Sciatic nerve (tissue), 2 donors: ENCODE measurements at places on chromosomes 5 and 9. TPM values are rescaled to one million over a fixed set of nuclear protein-coding genes. Genes with fewer than 3 reads are reported as not detected.

The SLC6A19 gene
- 0.09 TPM for total RNA-seq

The CDH6 gene
- total RNA-seq: 24.5 TPM

The SCGB3A2 gene
- 1.0 TPM for total RNA-seq

The ASPN gene
- total RNA-seq: 14.4 TPM

The SLC34A3 gene
- total RNA-seq: not detected

The PCDHB12 gene
- 6.6 TPM for total RNA-seq

The ZNF79 gene
- 12.8 TPM for total RNA-seq

The GADD45G gene
- 3.5 TPM for total RNA-seq

The MELK gene
- total RNA-seq: 0.49 TPM

The FBP2 gene
- total RNA-seq: not detected

The INSL4 gene
- total RNA-seq: not detected

The SARDH gene
- total RNA-seq: 6.0 TPM

The CD74 gene
- 989 TPM for total RNA-seq

The AHRR gene
- total RNA-seq: 5.1 TPM
